Activated CD4-positive, alpha-beta T cell treated with anti-CD3 and anti-CD28 coated beads for 1 hour (primary cell): ENCODE measurements at places on chromosomes 6 and 20.

GRCh38 chr6:26159357-26160273 is 72.4 kb downstream of the HFE start:
- no peak for DNase-seq

- no peak for DNase-seq
Observed at GRCh38 chr20:47354714-47355488, 1.6 kb downstream of the ZMYND8 start.

- no peak for DNase-seq
Observed at GRCh38 chr20:53739799-53740785, 146.5 kb upstream of the ZNF217 start.

DNA sequence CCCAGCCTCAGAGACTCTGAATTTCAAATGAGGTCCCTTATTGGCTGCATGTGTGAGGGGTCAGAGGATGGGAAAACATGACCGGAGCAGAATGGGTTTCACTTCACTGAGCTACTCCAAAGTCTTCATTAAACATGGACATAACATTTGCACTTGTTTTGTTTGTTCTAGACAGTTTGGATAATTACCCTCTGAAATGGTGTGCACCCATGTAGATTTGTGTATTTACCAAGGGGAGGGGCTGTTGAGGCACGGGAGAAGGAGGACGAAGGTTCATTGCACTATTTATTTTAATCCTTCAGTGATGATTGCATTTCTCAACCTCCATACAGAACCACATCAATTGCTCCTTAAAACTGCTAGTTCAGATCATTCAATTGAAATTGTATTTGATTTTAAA is 364.2 kb downstream of the TFAP2B start:
- DNase-seq = no peak

GRCh38 chr6:107409942-107410341 is 49.4 kb downstream of the PDSS2 start:
- no peak for DNase-seq

DNA sequence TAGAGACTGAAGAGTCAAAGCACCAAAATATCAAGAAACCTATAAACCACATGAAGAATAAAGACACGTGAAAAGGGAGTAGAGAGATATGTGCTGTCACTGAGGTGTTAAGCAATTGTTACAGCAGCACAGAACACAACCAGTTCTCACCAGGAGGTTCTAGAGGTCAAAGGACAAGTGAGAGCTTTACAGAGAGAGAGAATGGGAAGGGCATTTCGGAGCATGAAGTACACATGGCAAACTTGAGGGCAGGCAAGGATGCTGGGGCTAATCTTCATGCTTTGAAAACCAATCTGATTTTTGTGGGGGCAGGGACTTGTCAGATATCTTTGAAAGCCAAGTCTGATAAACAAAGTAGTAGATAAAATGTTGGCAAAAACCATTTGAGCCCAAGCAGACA is 142.3 kb upstream of the NRSN1 start:
- no peak for DNase-seq

GRCh38 chr6:26305641-26305969 is 59.4 kb upstream of the BTN3A2 start:
- DNase-seq = no peak

- DNase-seq = no peak
Observed at GRCh38 chr6:151186804-151187330, 52.9 kb upstream of the AKAP12 start.
